ENCODE measurements at places on chromosomes 16 and 17.

DNA sequence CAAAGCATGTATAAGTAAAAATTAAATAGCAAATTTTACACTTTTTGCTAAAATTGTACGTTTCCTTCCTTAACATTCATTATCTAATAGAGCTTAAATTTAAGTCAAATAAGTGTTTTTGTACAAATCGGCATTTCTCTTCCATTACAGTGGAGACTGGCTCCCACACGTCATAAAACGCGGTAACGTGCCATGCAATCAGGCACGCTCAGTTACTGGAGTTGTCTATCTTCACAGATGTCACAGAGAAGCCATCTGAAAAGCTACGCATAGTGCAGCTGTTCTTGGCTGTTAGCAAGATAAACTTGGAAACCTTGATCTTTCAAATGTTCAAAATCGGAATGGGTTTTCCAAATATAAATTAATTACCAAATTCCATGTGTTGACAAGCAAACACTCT, 165.3 kb downstream of the STX8 start:
- no peak for DNase-seq

- DNase-seq, result no peak
Measured at GRCh38 chr16:65576139-65576538, 454.3 kb upstream of the CDH11 start.

DNA sequence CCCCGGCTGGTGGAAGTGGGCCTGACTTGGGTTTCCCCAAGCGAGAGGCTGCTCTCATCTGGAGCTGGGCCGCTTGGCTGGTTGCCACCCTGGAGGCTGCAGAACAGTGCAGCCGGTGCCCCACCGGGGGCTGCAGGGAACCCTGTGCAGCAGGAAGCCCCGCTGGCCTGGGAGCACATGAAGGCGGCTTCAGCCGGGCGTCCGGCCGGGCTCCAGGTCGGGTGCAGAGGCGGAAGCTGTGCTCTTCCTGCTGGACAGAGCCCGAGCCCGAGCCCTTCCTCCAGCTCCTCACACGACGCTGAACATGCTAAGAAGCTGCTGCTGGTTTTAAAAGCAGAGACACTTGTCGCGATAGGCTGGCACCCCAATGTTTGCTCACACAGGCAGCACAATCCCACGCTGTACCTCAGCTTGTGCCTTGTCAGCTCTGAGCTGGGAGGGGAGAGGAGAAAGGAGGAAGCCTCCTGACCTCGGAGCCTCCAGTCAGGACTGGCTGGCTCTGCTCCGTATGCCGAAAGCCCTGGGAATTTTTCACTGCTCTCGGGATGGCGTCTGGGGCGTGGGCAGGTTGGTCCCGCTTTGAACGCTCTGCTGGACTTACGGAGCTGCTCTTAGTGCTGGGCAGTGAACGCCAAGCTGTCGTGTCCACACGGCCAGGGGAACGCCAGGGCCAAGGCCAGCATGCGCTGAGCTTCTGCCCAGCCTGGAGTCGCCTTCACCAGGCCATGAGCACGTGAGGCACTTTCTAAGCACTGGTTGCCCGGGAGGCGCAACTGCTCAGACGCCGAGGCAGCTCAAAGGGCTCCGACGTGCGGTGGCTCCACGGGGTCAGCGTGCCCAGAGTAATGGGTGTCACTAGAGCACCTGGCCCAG, 8.8 kb downstream of the CDK5R1 start:
- DNase-seq, result no peak

DNA sequence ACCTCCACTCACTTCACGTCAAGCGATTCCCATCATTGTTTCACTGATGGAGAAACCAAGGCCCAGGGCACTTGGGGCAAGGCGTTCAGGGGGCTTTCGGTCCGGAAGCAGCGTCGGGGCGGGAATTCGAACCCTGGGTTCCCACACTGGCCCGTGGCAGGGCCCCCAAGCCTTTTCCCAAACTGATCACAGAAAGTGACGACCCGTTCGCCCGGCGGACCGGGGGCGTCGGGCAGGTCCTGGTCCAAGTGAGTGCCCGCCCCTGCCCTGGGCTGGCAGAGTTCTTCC, 856 bp upstream of the MON1B start:
- no peak for DNase-seq

- DNase-seq, result no peak
Measured at GRCh38 chr16:49970797-49971431, 54.1 kb upstream of the CNEP1R1 start.

DNA sequence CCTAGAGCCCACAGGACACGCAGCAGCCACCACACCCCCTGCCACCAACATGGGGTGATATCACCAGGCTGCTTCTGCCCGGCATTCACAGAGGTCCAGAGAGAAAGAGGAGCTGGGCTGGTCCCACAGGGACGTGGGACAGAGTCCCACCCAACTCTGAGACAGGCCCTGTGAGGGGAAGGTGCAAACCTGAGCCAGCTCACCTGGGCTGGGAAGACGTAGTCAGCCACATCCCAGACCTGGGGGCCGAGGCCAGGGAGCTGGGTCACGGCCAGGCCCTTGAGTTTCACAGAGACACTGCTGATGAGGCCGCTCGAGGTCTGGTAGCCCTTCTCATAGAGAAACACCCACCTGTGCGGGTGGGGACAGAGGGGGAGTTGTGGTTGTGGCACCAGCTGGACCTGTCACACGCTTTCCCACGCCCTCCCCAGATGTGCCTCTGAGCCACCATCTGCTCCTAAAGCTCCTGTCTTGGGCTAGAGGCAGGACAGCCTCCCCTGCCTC, 11.2 kb downstream of the P2RX1 start:
- no peak for DNase-seq
